Calu3 (cell line): ENCODE measurements at places on chromosomes 2 and 18. TPM values are rescaled to one million over a fixed set of nuclear protein-coding genes. Genes with fewer than 3 reads are reported as not detected.

DNA sequence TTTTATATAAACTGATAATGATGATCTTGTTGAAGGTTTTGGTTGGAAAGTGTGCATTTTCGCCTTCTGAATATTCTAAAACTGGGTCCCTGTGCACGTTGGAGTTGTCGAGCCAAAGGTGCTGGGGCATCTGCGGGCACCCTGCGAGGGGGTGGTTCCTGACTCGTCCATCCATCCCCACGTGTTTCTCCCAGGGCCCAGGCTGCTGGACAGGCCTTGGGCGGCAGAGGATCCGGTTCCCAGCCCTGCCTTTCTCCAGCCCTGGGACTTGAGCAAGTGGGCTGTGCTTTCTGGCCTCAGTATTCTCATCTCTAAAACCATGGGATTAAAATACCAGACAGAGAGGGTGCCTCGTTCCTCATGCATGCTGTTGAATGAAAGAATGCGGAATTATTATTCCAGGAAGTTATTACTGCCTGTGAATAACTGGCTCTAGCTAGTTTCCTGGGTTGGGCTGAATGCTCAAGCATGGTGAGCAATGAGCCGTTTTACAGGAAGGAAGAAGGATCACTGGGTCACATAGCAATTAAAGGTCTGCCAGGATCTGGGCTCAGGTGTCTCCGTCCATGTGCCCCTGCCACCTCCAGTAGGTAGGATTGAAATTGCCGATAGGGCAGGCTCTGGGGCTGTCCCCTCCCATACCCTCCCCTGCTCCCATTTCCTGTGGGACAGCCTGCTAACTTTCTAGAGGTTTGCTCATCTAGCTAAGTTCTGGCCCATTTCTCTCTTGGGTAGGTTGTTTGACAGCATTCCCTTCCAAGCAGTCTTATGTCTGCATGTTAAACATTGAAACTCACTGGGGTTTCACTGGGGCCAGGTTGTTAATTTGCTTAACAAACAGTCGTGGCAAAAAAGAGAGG lies 77.2 kb upstream of the HS6ST1 start:
- H3K27me3 ChIP-seq: no peaks in the 10 kb centered on the region
- peak; percentile 19 for DNase-seq
- peaks cover 12% of the 10 kb centered on the region for H3K4me1 ChIP-seq
- peaks cover 5% of the 10 kb centered on the region for H3K36me3 ChIP-seq

ELOA2 gene
- not detected in 2 replicates for total RNA-seq

DNA sequence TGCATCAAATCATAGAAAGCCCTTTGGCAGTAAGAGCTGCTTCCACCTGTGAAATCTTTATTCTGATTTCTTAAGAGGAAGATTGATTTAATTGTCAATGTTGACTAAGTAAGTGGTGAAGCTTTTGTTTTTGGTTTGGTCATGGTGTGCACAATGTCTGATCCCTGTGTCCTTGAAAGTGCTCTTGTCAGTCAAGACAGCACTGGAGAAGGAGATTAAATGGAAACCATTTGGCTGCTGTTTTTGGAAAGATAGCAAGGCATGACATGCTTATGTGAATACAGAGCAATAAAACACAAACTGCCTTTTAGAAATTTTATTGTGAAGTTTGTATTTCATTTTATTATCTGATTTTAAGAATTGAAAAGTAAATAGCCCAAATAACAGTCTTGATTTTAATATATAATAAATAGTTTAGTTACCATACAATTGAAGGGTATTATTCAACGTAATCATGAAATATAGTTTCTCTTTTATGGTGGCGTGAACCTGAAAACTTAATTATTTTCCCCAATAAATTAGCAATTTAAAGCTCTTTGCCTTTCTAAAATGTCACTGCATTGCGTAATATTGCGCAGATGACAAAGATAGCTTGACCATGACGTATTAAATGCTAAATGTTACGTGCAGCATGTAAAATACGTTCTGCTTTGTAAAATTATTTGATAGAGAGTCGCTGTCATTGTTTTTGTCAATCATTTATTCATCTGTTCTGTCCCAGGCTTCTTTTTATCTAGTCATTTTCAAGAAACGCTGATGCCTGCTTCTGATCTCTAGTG lies 69.0 kb downstream of the GULP1 start:
- H3K4me1 ChIP-seq: peaks cover 15% of the 10 kb centered on the region
- no peaks in the 10 kb centered on the region for H3K36me3 ChIP-seq
- H3K4me3 ChIP-seq: no peak overlapping the region
- no peak overlapping the region for H3K27ac ChIP-seq
- H3K27me3 ChIP-seq: no peaks in the 10 kb centered on the region

- H3K4me3 ChIP-seq: no peak overlapping the region
- no peaks in the 10 kb centered on the region for H3K27me3 ChIP-seq
- peaks cover 50% of the 10 kb centered on the region for H3K4me1 ChIP-seq
- peaks cover 100% of the 10 kb centered on the region for H3K36me3 ChIP-seq
- no peak for DNase-seq
These were observed 22.4 kb downstream of the MOGAT1 start for GRCh38 chr2:222693837-222694236.

ACVR1C gene
- 0.86 and 0.99 TPM in 2 replicates for total RNA-seq

- DNase-seq: no peak
- H3K36me3 ChIP-seq: peaks cover 58% of the 10 kb centered on the region
- H3K27ac ChIP-seq: peak overlapping the region; percentile 82
- peaks cover 39% of the 10 kb centered on the region for H3K4me1 ChIP-seq
These were observed 729 bp upstream of the SELENOI start for GRCh38 chr2:26345283-26345544.

GRCh38 chr2:76120176-76120575 lies 409.5 kb upstream of the GCFC2 start:
- DNase-seq: no peak
- no peaks in the 10 kb centered on the region for H3K36me3 ChIP-seq
- H3K4me1 ChIP-seq: no peaks in the 10 kb centered on the region
- H3K4me3 ChIP-seq: no peak overlapping the region
- no peaks in the 10 kb centered on the region for H3K27me3 ChIP-seq

DNA sequence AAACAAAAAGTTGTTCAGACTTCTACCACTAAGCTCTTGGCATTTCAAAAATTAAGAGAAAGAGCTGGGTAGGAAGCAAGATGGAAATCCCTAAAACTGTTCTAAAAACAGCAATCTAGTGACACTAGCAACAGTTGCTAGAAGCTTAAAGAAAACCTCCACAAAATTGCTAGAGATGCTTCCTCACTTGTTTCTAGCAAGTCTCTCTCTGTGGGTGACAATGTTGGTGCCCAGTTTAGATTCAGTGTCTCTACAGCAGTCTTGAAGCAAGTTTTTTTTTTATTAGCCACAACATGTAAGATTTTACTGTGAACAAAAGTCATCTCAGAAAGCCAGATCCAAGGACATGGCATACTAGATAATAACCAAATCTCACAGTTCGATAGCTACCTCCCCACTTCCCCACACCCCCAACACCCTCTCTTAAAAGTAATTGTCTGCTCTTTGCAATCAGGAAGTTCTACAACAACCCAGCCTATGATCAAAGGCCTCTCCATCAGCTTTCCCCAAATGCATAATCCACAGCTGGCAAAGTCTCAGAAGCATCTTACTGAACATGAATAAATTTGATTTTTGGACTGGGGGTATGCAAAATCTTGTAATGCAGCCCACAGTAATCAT lies 70.0 kb downstream of the ANKRD44 start:
- H3K4me3 ChIP-seq: no peak overlapping the region
- H3K36me3 ChIP-seq: no peaks in the 10 kb centered on the region
- H3K27me3 ChIP-seq: no peaks in the 10 kb centered on the region
- DNase-seq: no peak

GRCh38 chr18:8519102-8519501 lies 90.1 kb upstream of the RAB12 start:
- H3K4me1 ChIP-seq: no peaks in the 10 kb centered on the region
- H3K27ac ChIP-seq: no peak overlapping the region
- DNase-seq: no peak
- no peaks in the 10 kb centered on the region for H3K36me3 ChIP-seq
- H3K4me3 ChIP-seq: no peak overlapping the region

PECR gene
- 40.7 and 45.3 TPM in 2 replicates for total RNA-seq

- H3K27me3 ChIP-seq: no peaks in the 10 kb centered on the region
- H3K27ac ChIP-seq: no peak overlapping the region
- DNase-seq: peak; percentile 38
- no peak overlapping the region for H3K4me3 ChIP-seq
These were observed 261.6 kb downstream of the ASXL3 start for GRCh38 chr18:33839452-33840211.

- peak overlapping the region; percentile 1 for H3K27ac ChIP-seq
- H3K4me3 ChIP-seq: no peak overlapping the region
- H3K27me3 ChIP-seq: no peaks in the 10 kb centered on the region
- H3K4me1 ChIP-seq: no peaks in the 10 kb centered on the region
- DNase-seq: no peak
These were observed 15.7 kb downstream of the MSH6 start for GRCh38 chr2:47798631-47799030.

- no peak for DNase-seq
- H3K27ac ChIP-seq: no peak overlapping the region
These were observed 62.1 kb downstream of the RND3 start for GRCh38 chr2:150425121-150425955.

CTNNA2 gene
- not detected in 2 replicates for total RNA-seq

DNA sequence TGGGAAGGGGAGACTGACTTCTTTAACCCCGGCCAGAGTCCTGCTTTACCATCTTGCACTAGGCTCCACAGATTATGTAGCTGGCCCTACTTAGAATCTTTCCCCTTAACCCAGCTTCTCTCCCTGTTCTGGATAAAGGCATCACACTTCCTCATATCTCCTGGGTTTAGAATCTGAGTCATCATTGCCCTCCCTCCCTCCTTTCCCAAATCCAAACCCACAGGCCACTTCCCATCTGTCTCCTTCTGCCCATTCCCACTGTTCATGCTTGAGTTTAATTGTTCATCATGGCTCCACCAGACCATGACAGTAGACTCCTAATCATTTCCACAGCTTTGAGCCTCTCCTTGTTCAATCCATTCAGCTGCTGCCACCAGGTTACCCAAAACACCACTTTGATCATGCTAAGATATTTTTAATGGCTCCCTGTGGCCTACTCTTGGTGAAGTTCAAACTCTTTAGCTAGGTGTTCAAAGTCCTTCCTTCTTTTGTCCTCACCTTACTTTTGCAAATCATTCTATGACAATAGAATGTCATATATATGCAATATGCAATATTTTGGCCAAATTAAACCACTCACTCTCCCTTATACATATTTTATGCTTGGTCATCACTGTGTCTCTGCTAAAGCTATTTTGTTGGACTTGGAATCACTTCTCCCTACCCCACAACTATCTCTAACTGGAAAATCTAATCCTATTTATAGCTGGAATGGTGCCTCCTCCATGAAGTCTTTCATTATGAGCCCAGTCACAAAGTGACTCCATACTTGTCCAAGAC lies 5.5 kb downstream of the PDE11A start:
- H3K27ac ChIP-seq: no peak overlapping the region
- no peak for DNase-seq
- H3K4me3 ChIP-seq: no peak overlapping the region
- peaks cover 16% of the 10 kb centered on the region for H3K4me1 ChIP-seq
- no peaks in the 10 kb centered on the region for H3K27me3 ChIP-seq

GRCh38 chr2:24731040-24731439 lies 62.2 kb downstream of the PTRHD1 start:
- H3K4me3 ChIP-seq: no peak overlapping the region
- DNase-seq: no peak
- no peaks in the 10 kb centered on the region for H3K27me3 ChIP-seq
- no peak overlapping the region for H3K27ac ChIP-seq
- no peaks in the 10 kb centered on the region for H3K36me3 ChIP-seq
- no peaks in the 10 kb centered on the region for H3K4me1 ChIP-seq

HTR2B gene
- not detected in 2 replicates for total RNA-seq

- no peak overlapping the region for H3K27ac ChIP-seq
- H3K4me3 ChIP-seq: no peak overlapping the region
- H3K4me1 ChIP-seq: no peaks in the 10 kb centered on the region
- H3K36me3 ChIP-seq: no peaks in the 10 kb centered on the region
- H3K27me3 ChIP-seq: peaks cover 27% of the 10 kb centered on the region
These were observed 121.6 kb downstream of the SP3 start for GRCh38 chr2:173843526-173843925.

KCNG2 gene
- not detected in 2 replicates for total RNA-seq

- no peak overlapping the region for H3K27ac ChIP-seq
- H3K4me3 ChIP-seq: no peak overlapping the region
- no peak for DNase-seq
These were observed 425.3 kb downstream of the THSD7B start for GRCh38 chr2:137190411-137191195.

PREPL gene
- total RNA-seq: 43.0 and 43.4 TPM in 2 replicates

TMEM131 gene
- total RNA-seq: 25.4 and 29.2 TPM in 2 replicates

DNA sequence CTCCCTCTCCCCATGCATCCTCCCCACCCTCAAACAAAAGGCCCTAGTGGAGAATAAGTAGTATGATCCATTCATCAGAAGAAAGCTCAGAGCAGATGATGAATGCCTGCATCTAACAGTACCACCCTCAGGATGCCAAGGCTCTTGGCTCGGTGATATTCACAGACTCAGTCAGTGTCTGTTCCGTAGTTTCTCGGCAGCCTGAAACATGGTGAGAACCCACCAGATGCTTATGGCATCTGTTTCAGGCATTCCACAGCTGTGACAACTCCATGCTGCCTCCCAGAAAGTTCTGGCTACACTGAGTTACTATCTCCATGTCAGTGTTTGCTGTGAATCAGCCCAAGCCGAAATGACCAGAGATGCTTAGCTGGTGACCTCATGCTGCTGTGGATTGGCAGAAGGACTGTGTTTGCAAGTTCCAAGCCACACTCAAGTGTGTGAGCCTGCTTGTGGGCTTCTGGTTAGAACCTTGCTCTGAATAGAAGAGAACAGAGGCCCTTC lies 83.9 kb downstream of the WDSUB1 start:
- H3K4me3 ChIP-seq: no peak overlapping the region
- no peaks in the 10 kb centered on the region for H3K4me1 ChIP-seq
- no peak overlapping the region for H3K27ac ChIP-seq

- no peaks in the 10 kb centered on the region for H3K4me1 ChIP-seq
- H3K36me3 ChIP-seq: no peaks in the 10 kb centered on the region
These were observed 572.6 kb upstream of the GCFC2 start for GRCh38 chr2:76283350-76283749.

DNA sequence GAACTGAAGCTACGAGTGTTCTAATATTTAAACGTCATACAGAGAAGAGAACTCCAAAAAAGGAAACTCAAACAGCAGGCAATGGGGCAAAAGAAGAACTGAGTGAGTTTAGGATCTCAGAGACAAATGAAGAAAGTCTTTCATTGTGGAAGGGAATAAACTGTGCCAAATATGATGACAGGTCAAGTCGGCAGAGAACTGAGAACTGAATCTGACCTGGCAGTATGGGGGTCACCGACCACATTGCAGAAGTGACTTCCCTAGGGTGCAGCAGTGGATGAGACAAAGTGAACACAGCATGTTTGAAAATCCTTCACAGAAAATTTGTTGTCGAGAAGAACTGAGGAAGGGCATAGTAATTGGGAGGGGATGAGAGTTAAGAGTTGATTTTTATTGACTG lies 55.9 kb downstream of the TTC21B start:
- H3K4me1 ChIP-seq: peaks cover 1% of the 10 kb centered on the region
- no peak overlapping the region for H3K4me3 ChIP-seq
- peaks cover 6% of the 10 kb centered on the region for H3K36me3 ChIP-seq
- no peak overlapping the region for H3K27ac ChIP-seq
- DNase-seq: no peak

DNA sequence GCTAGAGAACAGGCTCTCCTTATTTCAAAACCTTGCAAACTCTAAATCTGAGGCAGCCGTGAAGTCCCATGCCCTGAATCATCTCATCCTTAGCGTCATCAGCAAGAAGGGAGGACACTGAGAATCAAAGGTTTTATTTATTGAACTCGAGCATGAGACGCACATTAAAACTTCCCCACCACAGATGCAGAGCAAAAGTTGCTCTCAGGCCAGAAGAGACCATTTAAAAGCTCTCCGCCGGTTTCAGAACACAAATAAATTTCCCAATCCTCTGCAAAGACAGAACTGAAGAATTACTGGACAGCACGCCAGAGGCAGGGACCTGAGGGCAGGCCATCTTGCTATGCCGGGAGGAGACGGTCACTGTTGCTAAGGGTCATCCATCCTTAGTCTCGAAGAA lies 1.3 kb downstream of the AMMECR1L start:
- H3K27ac ChIP-seq: peak overlapping the region; percentile 92
- no peaks in the 10 kb centered on the region for H3K27me3 ChIP-seq
- peak overlapping the region; percentile 92 for H3K4me3 ChIP-seq
- DNase-seq: no peak
- peaks cover 26% of the 10 kb centered on the region for H3K4me1 ChIP-seq
